ENCODE measurements at places on chromosomes 1 and 21. TPM values are rescaled to one million over a fixed set of nuclear protein-coding genes. Genes with fewer than 3 reads are reported as not detected.

- DNase-seq, result no peak
These were observed 211.2 kb downstream of the S1PR1 start for GRCh38 chr1:101448018-101448417.

- DNase-seq, result no peak
These were observed 154.3 kb downstream of the PDE4B start for GRCh38 chr1:65946960-65947359.

GRCh38 chr1:167973832-167974231 lies 37.0 kb upstream of the MPC2 start:
- DNase-seq, result no peak

DNA sequence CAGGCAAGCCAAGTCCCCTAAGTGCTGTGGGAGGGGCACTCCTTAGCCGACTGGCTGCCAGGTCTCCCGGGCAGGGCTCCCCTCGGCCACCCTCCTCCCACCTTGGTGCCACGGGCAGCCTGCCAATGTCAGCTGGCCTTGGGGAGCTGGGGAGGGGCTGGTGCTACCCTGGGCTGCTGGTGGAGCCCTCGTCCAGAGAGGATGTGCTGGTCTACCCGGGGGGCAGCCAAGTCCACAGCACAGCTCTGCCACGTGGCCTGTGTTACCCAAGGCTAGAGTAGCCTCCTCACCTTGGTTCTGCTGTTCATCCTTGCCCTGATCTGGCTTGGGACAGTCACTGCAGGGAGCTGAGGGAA lies 42.9 kb downstream of the CRYAA start:
- DNase-seq, result no peak

DNA sequence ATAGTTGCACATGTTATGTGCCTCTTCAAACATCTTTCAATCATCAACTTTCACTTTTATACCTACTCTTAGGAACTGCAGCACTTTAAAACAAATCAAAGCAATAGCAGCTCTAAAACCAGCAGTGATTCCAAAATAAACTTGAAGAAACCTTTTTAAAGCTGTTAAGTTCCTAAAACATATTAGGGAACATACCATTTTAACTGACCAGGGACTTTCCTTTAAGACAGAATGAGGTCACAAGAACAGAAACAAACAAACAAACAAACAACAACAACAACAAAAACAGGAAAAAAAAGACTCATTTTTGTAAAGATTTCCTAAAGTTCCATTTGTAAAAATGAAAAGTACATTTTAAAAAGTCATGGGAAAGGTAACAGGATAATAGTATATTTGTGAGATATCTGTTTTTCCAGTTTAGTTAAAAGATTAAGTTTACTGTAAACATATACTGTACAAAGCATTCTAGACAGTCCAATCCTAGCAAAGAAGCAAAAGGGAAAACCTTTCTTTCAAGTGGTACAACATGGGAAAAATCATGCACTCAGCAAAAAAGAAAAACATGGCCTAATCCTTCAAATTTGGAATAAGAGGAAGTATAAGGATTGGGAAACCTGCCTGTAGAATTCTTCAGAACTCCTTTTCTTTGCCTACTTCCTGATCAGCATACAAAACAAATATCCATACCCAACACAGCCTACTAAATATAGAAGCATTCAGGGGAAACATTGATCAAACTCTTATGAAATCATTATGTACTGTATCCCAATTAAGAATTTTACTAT lies 45.5 kb downstream of the EPS15 start:
- DNase-seq, result no peak

TCHHL1 gene
- not detected for total RNA-seq

CCDC24 gene
- 3.6 TPM for total RNA-seq

All from omental fat pad (tissue), 4 donors.